ENCODE measurements at places on chromosomes 7 and 10. TPM values are rescaled to one million over a fixed set of nuclear protein-coding genes. Genes with fewer than 3 reads are reported as not detected.

Gene NOC3L
- 29.4 TPM for polyA plus RNA-seq

Gene GTPBP10
- 15.8 TPM for polyA plus RNA-seq

Gene PIK3CG
- 0.99 TPM for polyA plus RNA-seq

Gene DEPP1
- 18.2 TPM for polyA plus RNA-seq

Gene CASTOR2
- 2.0 TPM for polyA plus RNA-seq

Gene SYNPO2L
- 0.27 TPM for polyA plus RNA-seq

Gene CYP26C1
- 0.31 TPM for polyA plus RNA-seq

Gene DNAJB9
- polyA plus RNA-seq, result 9.0 TPM

Data from adrenal gland (tissue), 19 donors.